ENCODE measurements at places on chromosomes 5 and 9. TPM values are rescaled to one million over a fixed set of nuclear protein-coding genes. Genes with fewer than 3 reads are reported as not detected.

DNA sequence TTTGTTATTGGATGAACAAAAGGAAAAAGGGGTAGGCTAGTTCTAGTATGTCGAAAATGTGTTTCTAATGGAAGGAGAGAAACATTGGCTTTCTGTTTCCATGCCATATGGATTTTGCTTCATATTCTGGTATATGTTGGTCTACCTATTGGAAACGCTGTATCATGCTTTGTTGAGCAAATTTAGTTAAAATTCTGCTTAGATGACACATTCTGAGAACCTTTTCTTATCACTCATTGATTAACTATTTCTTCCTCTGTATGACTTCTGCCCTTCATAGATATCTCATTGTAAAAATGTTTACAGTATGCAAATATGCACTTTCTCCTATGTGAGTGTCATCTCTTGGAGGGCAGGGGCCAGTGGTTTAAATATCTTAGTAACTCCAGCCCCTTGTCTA lies 68.8 kb upstream of the GPR151 start:
- no peak for DNase-seq
- H3K4me3 ChIP-seq, result no peak overlapping the region
- peaks cover 11% of the 10 kb centered on the region for H3K4me1 ChIP-seq
- no peak overlapping the region for H3K27ac ChIP-seq
- no peaks in the 10 kb centered on the region for H3K36me3 ChIP-seq

DNA sequence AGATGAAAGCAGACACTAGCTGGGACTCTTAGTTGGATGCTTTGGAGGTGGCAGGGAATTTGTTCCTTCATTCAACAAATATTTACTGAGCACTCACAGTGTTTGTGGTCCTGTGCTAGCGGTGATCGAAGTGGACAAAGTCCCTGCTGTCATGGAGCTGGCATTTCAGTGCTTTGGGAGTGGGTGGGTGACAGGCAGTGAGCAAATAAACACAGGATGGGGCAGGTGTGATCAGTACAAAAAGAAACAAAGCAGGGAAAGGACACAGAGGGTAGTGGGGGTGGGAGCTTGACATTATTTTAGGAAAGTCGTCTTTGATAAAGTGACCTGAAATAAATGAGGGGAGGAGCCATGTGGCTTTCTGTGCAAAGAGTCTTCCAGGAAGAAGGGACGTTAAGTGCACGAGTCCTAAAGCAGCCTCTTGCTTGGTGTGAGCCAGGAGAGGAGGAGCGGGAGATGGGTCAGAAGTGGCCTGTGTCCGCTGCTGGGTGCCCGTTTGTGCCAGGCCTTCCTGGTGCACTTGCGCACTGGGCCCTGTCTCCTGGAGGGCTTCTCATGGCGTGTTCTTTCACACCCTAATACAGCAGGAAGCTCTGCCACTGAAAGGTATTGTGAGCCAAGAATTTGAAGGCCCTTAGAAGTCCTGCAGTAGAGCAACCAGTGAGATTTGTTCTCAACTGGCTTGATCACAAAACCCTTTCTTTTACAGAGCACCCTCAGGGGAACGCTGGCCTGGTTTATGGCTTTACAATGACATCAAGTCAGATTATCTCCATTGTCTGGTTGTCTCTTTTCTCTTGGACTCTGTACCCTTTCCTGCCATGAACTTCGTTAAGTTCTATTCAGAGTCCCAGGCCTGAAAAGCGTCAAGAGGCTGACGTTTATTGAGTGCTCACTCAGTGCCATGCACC lies 14.8 kb downstream of the NDST1 start:
- H3K4me1 ChIP-seq, result no peaks in the 10 kb centered on the region
- H3K27ac ChIP-seq, result no peak overlapping the region
- no peaks in the 10 kb centered on the region for H3K27me3 ChIP-seq
- no peak for DNase-seq

GRCh38 chr5:148740079-148740858 lies 85.9 kb upstream of the HTR4 start:
- no peak overlapping the region for H3K4me3 ChIP-seq
- peaks cover 9% of the 10 kb centered on the region for H3K27me3 ChIP-seq
- H3K4me1 ChIP-seq, result peaks cover 10% of the 10 kb centered on the region
- H3K36me3 ChIP-seq, result no peaks in the 10 kb centered on the region

- peaks cover 6% of the 10 kb centered on the region for H3K4me1 ChIP-seq
- no peak overlapping the region for H3K4me3 ChIP-seq
- H3K27me3 ChIP-seq, result peaks cover 16% of the 10 kb centered on the region
These were observed 14.2 kb upstream of the FRRS1L start for GRCh38 chr9:109181284-109181683.

DNA sequence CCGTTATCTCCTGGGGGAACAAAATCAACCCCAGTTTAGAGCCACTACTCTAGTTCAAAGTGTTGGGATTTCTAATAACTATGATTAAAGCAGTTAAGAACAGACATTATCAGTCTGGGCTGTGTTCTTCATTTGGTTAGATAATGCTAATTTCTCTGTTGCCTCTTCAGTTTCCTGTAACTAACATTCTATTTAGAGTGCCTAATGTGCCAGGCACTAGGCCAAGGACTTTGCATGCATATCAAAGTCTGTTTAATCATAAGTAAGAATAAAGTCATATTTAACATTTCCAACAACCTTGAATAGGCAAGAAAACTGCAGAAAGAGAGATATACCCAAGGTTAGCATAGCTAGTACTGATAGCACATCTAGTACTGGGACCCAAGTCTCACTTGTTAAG lies 68.4 kb downstream of the TNPO1 start:
- peaks cover 69% of the 10 kb centered on the region for H3K36me3 ChIP-seq
- H3K4me3 ChIP-seq, result no peak overlapping the region
- H3K27me3 ChIP-seq, result no peaks in the 10 kb centered on the region
- no peak overlapping the region for H3K27ac ChIP-seq

DNA sequence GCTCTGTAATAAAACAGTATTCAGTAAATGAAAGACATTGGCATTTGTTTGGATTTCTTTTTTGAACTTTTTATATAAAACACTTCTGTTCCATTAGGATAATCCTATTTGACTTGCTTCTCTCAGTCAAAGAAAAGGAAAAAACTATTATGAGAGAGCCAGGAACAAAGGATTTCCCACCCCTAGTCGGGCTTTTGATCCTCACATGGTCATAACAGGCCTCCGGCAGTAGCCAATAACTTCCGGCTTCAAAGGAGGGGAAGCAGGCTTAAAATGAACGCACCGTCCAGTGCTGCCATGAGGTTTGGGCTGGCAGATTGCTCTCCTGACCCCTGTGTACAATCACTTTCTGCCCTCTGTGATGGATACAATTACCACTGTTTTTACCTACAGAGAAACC lies 209.3 kb downstream of the ZNF608 start:
- H3K36me3 ChIP-seq, result no peaks in the 10 kb centered on the region
- H3K4me3 ChIP-seq, result no peak overlapping the region
- H3K27ac ChIP-seq, result no peak overlapping the region
- H3K4me1 ChIP-seq, result no peaks in the 10 kb centered on the region
- H3K27me3 ChIP-seq, result no peaks in the 10 kb centered on the region

DNA sequence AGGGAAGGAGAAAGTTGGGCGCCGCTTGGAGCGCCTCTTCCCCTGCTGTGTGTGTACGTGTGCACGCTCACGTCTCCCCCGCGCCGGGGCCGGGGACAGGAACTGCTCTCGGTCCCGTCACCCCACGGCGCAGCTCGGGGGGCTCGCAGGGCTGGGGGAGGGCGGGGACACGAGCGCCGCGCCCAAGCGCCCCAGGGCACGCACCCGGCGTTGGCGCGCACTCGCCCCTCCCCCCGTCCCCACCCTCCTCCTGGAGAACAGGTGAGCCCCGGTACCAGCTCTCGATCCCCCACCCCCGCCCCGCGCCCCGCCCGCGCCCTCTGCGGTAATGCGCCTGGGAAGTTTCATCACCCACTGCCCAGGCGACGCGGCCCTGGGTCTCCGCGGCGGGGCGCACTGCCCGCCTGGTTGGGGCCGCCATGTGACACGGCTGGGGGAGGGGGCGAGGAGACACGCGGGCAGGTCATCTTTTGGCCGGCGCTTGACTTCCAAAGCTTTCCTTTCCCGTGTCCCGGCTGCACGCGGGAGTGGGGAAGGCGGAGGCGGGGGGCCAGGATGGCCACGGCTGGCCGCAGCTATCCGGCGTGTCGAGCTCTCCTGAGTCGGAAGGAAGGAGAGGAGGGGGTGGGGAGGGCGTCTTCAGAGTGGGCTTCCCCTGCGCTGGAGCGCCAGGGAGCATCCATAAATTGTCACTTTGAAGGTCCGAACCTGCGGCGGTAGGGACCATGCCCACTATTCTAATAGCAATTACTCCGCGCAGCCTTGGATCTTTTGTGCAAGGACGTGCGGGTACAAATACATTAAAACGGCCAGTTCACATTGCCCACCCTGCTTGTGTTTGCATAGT lies 1.5 kb upstream of the STC2 start:
- peak; percentile 66 for DNase-seq
- peak overlapping the region; percentile 83 for H3K27ac ChIP-seq
- peak overlapping the region; percentile 93 for H3K4me3 ChIP-seq
- peaks cover 29% of the 10 kb centered on the region for H3K36me3 ChIP-seq
- peaks cover 39% of the 10 kb centered on the region for H3K27me3 ChIP-seq
- H3K4me1 ChIP-seq, result peaks cover 50% of the 10 kb centered on the region

DNA sequence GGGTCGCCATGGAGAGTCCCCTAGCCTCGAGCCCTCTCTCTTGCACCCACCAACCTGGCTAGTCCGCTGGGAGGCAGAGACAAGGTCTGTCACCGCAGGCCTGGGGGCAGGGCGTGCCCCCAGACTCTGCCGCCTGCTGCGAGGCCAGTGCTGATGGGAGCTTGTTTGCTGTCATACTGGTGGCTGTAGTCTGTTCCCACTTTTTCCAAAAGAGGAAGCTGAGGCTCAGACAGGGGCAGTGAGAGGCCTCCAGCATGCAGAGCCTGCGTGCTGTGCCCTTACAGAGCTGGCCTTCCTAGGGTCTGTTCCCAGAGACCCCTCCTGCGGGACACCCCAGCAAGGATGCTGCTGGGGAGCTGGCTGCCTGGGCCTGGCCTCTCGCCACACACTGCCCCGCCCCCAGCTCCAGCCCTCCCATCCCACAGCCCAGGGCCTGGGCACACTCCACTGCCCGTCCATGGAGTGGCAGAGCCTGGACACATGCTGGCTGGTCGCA lies 21.0 kb upstream of the SUSD3 start:
- H3K27me3 ChIP-seq, result no peaks in the 10 kb centered on the region
- H3K4me3 ChIP-seq, result no peak overlapping the region
- no peak overlapping the region for H3K27ac ChIP-seq
- peaks cover 15% of the 10 kb centered on the region for H3K4me1 ChIP-seq

PCDH1 gene
- not detected for total RNA-seq

OR5C1 gene
- total RNA-seq, result not detected

OLFML2A gene
- total RNA-seq, result not detected

Data from activated CD4-positive, alpha-beta memory T cell treated with anti-CD3 and anti-CD28 coated beads, Interleukin-2, amount 10 ng/mL, durations not matched to agents 7 days and 5 days (primary cell).